Stimulated activated CD4-positive, alpha-beta T cell treated with anti-CD3 and anti-CD28 coated beads, Interleukin-15, amount 100 ng/mL, for 1 hour (primary cell): ENCODE measurements at places on chromosomes 5 and 9.

DNA sequence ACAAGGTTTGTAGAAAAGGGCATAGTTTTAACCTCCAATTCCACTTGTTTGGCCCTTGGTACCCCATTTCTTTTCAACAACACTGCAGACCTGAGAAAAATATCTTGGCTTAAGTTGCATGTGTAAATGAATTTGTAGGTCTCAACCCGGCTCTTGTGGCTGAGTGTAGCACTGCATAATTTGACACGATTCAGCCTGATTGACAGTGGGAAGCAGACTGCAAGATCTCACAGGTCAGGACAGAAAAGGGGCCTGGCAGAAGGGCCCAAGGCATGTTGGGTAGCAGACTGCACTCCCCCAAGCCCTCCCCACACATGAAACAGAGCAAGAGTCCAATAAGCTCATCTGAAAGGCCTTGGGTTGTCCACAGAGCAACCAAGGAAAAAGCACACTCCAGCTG, 169.7 kb upstream of the SMARCA2 start:
- DNase-seq = no peak

GRCh38 chr5:90641528-90641927, 82.9 kb downstream of the ADGRV1 start:
- no peak for DNase-seq

GRCh38 chr9:4665357-4665756, 923 bp downstream of the SPATA6L start:
- DNase-seq = no peak

GRCh38 chr9:2453701-2454100, 167.9 kb upstream of the VLDLR start:
- no peak for DNase-seq

DNA sequence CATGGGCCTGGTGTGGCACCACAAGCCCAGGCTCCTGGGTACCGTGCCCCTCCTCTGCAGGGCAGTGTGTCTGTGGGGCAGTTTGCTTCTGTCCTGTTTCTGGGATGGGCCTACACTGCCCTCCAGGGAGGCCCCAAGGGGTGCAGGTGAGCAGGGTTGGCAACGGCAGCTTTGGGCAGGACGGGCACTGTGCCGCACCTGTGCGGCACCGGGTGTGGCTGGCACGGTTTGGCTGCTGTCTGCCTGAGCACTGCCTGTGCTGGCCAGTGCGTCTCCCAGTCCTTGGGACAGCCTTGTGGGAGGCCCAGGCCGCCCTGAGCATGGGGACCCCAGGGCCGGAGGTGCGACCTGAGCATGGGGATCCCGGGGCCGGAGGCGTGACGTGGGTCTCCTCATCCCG, 37.2 kb downstream of the RXRA start:
- no peak for DNase-seq

GRCh38 chr5:170289764-170290163, 7.8 kb downstream of the LCP2 start:
- no peak for DNase-seq

GRCh38 chr9:27382975-27383374, 86.0 kb upstream of the EQTN start:
- no peak for DNase-seq

DNA sequence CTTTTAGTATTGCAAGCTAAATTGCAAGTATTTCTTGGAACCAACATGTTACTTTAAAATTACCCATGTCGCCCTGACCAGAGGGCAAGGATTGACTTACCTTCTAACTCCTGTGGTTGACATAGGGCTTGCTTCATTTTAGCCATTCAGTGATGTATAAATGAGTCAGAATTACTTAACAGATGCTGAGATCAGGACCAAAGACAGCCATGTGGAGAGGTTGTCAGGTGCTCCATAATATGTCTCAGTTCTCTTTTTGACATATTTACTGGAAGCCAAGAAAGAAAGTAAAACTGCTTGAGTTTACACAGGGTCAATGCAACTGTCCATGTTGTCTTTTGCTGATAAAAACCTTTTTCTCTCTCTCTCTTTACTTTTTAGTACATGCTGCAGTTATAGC, 33.2 kb downstream of the F2RL2 start:
- DNase-seq = no peak

GRCh38 chr9:132733260-132733815, 63.1 kb downstream of the GTF3C4 start:
- no peak for DNase-seq

DNA sequence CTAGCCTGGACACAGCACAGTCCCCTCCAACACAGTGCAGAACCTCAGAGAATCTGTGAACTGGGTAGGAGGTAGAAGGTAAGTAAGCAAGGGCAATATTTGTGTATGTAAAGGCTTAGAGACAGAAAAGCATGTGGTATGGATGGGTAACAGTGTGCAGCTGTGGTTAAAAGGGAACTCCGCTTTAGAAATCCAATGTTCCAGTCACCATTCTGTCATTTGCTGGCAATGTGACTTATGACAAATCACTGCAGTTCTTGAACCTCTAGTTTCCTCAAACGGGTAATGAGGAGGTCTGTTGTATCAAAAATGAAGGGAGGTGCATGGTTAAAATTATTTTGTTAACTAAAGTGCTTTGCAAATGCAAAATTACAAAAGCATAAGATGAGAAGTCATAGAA, 125.5 kb upstream of the IFNE start:
- no peak for DNase-seq

DNA sequence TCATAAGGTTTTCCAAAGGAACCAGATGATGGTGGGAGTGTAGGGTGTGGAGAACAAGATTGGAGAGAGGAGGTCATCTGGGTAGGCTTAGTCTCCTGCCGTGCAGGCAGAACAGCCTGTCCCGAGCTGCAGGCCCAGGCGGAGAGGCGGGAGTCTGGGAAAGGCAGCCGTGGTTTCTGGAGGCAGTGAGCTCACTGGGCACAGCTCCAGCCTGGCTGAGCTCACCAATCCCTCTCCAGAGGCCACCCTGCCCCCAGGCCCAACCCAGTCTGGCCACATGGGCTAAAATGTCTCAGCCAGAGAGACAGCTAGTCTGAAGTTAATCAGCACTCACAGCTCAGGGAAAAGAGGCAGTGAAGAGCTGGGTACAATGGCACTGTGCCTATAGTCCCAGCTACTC, 12.3 kb downstream of the P4HA2 start:
- no peak for DNase-seq

- DNase-seq = no peak
Measured at GRCh38 chr9:78918976-78919375, 622.1 kb downstream of the PSAT1 start.

DNA sequence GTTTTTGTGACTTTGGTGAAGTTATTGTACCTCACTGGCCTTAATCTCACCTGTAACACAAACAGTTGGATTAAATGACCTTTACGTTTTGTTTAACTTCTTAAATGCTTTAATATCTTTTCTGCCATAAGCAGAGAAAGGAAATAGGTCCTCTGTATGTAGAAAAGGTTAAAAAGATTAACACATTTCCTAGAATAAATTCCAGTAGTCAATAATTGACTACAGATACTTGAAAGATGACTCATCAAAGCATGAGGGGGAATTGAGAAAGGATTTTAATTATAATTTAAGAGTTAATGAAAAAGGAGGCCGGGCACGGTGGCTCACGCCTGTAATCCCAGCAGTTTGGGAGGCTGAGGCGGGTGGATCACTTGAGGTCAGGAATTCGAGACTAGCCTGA, 35.8 kb upstream of the CMYA5 start:
- DNase-seq = no peak

GRCh38 chr9:23812673-23813072, 13.4 kb downstream of the ELAVL2 start:
- no peak for DNase-seq

DNA sequence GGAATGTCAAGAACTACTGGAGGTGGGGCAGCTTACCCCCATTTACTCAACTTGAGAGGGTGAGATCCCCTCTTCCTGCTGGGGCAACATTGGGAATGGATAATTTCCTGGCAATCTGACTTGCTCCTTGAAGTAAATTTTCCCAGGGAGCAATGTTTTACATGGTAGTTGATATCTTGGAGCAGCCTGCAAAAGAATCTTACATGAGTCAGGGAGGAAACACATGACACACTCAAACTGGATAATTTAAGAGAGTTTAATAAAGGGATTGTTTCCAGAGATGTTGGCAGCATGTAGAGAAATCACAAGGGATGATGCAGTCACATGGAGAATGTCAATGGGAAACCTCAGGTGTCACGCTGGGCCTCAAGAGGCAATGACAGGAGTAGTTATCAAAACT, 212.5 kb downstream of the GAS1 start:
- no peak for DNase-seq

DNA sequence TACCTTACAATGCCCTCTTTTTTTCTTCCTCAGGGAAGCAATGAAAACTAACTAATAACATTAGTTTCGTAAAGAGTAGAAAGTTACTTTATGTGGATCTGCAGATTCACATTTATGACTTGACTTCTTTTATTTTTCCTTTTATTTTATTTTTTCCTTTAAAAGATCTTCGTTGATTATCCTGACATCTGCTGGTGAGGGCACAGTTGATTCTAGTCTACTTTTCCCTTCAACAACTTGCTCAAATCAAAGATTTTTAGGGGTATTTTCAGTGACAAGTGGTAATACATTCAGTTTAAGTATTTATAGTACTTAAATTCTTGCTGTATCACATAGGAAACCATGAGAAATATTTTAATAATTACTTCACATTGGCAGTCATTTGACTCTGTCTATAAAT, 4.9 kb downstream of the EDIL3 start:
- DNase-seq = no peak

DNA sequence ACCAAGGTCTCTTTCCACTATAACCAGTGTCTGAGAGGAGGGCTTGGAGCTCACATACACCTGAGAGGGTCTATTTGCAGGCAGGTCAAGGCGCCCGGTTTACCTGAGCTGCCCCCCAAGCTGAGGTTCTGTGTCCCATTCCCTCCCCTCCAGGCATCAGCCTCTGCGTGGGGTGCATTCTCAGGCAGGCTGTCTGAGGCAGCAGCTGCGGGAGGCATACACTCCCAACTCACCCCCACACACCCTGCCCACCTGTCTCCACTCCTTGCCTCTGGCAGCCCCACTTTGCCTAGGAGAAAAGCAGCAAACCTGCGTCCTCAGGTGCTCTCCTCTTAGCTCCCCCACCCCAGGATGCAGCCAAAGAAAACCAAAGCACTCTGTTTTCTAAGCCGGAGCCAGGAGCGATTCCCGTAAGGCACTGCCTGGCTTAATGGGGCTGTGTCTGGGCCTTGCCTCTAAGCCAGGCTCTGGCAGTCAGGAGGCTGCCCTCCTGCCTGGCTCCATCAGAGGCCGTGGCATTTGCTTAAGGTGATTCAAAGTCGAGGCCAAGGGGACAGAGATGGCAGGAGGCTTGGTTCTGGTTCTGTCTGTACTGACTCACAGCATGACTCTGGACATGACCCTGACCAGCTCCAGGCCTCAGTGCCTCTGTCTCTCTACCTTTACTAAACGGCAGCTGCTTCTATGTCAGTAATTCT, 139.2 kb upstream of the TRIM32 start:
- no peak for DNase-seq

DNA sequence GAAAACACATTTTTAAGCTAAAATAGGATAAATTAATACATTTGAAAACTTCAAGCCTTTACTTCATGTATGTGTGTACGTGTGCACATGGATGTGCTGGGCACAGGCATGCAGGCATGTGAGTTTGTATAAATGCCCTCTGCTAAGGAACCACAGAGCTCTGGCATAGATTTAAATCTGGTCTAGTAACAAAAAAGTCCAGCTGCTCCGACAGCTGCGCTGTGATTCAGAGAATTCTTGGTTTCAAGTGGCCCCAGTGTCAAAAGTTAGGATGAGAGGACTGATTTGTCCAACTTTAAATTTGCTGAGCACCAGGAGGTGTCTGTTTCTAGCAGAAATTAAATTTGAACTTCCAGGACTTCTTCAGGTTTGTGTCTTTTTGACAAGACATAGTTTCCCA, 203.7 kb upstream of the TUT7 start:
- no peak for DNase-seq

DNA sequence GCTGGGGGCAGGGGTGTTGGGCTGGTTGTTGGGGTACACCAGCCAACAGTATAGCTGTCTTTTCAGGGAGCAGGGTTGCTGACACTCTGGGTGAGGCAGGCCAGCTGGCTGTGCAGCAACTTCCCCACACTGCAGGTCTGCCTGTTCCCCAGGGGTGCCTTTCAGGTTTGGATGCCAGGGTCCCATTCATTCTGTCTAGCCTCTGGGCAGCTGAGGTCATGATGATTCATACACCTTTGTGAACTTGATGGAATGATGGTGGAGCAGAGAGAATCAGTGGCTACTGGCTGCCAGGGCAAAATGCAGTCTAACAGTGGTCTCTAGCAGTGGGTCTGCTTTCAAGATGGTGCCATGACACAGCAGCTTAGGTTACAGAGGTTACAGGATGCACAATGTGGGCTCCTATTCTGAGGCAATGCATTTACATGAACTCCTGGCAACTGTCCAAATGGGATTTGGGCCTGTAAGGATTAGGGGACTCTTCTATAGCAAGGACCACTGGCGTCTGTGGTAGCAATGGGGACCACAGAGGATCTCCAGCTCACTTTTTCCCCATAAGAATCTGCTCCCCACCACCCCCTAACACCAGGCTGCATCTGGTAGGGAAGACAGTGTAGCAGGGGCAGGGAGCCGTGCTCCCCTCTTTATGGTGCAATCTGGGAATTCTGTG, 103.7 kb downstream of the FEM1C start:
- DNase-seq = no peak

DNA sequence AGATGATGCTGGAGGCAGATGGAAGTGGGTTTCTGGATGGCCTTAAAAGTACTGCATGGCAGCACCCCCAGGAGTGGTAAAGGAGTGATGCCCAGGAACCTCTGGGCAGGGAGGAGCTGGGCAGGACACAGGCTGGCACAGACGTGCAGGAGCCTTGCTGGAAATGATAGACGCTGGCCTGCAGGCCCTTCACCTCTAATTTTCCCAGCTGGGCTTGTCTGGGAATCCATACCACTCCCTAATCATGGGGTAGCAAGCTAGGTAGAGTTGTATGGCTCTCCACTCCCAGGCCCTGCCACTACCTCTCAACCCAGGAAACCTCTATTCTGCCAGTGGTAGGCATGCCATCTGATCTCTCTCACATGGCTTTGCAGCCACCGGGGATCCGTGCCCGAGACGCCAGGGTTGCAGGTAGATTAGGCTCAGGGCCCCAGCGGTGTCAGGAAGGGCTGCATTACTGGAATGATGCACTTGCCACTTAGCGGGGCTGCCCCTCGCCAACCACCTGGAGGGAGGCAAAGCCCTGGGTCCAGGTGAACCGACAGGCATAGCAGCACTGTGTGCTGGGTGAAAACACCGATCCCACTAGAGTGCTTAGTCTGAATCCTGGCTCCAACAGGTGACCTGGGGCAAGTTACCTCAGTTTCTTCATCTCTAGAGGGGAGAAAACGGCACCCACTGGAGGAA, 79.6 kb upstream of the SLC25A51 start:
- no peak for DNase-seq

- no peak for DNase-seq
Measured at GRCh38 chr5:175363300-175363699, 80.7 kb downstream of the DRD1 start.
